ENCODE measurements at places on chromosomes 6 and 20. TPM values are rescaled to one million over a fixed set of nuclear protein-coding genes. Genes with fewer than 3 reads are reported as not detected.

- H3K4me1 ChIP-seq: no peaks in the 10 kb centered on the region
- DNase-seq: no peak
- H3K4me3 ChIP-seq: no peak overlapping the region
- no peaks in the 10 kb centered on the region for H3K27me3 ChIP-seq
- no peak overlapping the region for H3K27ac ChIP-seq
Measured at GRCh38 chr20:60254901-60255411, 296.7 kb downstream of the CDH26 start.

GRCh38 chr6:70686548-70687133, 19.0 kb downstream of the SMAP1 start:
- no peak for DNase-seq
- H3K27ac ChIP-seq: no peak overlapping the region
- H3K4me1 ChIP-seq: peaks cover 6% of the 10 kb centered on the region
- H3K27me3 ChIP-seq: no peaks in the 10 kb centered on the region
- H3K36me3 ChIP-seq: no peaks in the 10 kb centered on the region
- no peak overlapping the region for H3K4me3 ChIP-seq

DNA sequence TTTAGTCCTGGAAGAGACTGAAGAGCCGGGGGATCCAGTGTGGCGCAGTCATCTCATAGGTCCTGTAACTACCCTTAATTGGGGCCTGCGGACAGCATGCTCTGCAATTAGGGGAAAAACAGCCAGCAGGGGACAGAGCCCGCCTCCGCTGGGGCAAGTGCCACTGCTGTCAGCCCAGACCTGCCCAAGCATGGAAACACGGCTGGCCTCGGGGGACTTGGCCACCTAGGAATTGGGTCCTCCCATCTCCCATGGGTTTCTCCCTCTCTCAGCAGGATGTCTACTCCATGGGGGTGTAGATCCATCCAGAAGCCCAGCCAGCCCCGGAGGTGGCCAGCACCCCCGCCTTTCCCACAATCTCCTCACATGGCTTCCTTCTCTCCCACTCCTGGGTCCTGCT, 3.6 kb downstream of the GHRH start:
- no peaks in the 10 kb centered on the region for H3K27me3 ChIP-seq
- H3K27ac ChIP-seq: no peak overlapping the region
- no peaks in the 10 kb centered on the region for H3K4me1 ChIP-seq
- no peak overlapping the region for H3K4me3 ChIP-seq

ADGRF1 gene
- total RNA-seq: 2.3 TPM

APCDD1L gene
- not detected for total RNA-seq

CALHM5 gene
- 1.3 TPM for total RNA-seq

SLC17A2 gene
- not detected for total RNA-seq

CPXM1 gene
- total RNA-seq: 0.55 TPM

MUC22 gene
- total RNA-seq: 0.15 TPM

All from upper lobe of left lung (tissue), 6 donors.